ENCODE measurements at places on chromosomes 7 and 10. TPM values are rescaled to one million over a fixed set of nuclear protein-coding genes. Genes with fewer than 3 reads are reported as not detected.

The SLC16A9 gene
- total RNA-seq, result 5.7 TPM

The EMX2 gene
- not detected for total RNA-seq

The UNC5B gene
- total RNA-seq, result 40.2 TPM

The SFTPA2 gene
- not detected for total RNA-seq

The SMO gene
- total RNA-seq, result 44.9 TPM

The SORCS1 gene
- total RNA-seq, result 1.00 TPM

The HOGA1 gene
- not detected for total RNA-seq

The DBF4 gene
- total RNA-seq, result 62.6 TPM

The FAM180A gene
- total RNA-seq, result not detected

The ORAI2 gene
- 13.3 TPM for total RNA-seq

- no peak for DNase-seq
These were observed 110.7 kb downstream of the LRMDA start for GRCh38 chr10:75542084-75542483.

GRCh38 chr7:20075992-20076820, 141.0 kb downstream of the MACC1 start:
- DNase-seq, result no peak

- peak; percentile 50 for DNase-seq
These were observed 712.1 kb downstream of the PHTF2 start for GRCh38 chr7:78510580-78511188.

DNA sequence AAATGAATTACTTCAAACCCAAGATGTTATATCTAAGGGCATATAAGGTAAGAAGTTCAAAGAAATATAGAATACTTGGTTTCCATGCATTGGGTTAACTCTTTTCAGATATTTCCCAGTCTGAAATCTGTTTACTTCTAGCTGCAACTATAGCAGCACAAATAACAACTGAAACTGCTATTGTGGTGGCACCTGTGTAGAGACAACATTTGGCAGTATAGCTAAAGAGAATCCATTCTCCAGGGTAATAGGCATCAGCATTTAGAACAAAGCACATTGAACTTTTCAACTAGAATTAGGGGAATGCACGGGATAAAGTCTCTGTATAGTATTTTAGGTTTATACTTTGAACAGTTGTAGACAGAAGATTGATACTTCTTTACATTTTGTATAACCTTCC, 19.7 kb upstream of the CALCR start:
- DNase-seq, result no peak

- no peak for DNase-seq
These were observed 37.7 kb upstream of the ITGB1 start for GRCh38 chr10:32995751-32996150.

DNA sequence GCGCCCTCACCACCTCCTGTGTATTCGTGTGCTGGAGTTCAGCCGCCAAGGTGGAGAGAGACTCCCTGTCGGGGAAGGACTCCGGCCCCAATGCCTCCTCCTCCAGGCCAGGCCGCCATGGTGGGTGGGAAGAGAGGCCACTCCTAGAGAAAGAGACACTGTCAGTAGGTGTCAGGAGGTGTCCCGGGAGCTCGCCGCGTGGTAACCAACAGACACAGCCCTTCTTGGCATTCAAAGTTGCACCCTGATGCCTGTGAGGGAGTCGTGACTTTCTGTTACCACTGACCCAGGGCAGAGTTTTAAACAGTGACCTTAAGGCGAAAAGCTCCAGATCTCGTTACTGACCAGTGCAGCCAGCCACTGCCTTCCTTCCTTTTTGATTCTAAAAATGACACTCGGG, 155.2 kb downstream of the CUX1 start:
- DNase-seq, result peak; percentile 47

DNA sequence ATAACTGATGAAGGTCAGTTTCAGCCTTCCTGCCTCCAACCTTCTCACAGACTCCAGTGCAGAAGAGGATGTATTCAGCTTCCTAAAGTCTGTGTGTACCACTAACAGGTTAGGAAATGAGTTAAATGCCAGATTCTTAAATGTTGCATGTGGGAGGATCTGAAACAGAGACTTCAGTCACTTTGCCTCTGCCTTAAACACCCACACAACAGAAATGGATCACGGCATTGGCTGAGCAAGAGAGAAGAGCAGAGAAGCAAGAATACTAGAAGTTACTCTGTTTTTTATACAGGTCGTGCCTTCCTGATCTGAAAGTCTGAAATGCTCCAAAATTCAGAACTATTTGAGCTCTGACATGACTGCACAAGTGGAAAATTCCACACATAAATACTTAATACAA, 98.9 kb upstream of the ARHGAP21 start:
- DNase-seq, result no peak

- no peak for DNase-seq
These were observed 15.4 kb downstream of the ACSL5 start for GRCh38 chr10:112389271-112389822.

- no peak for DNase-seq
These were observed 1121.4 kb downstream of the XPNPEP1 start for GRCh38 chr10:108801775-108802517.

DNA sequence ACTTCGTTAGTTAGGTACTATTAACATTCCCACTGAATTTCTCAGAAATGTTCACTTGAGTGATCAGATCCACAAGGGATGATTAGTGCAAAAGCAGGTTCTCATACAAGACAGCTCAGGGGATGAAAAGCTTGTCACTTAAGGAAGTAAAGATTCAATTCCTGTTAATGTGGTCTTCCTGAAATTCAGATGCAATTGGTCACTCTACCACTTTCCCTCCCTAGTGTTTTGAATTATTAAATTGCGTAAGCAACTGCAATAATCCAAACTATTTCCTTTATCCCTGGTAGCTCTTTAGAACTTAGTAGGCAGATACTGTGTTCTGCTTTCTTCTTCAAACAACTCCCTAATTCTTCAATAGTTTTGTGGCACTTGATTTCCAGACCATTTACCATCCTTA, 121.4 kb downstream of the MAGI2 start:
- DNase-seq, result no peak

DNA sequence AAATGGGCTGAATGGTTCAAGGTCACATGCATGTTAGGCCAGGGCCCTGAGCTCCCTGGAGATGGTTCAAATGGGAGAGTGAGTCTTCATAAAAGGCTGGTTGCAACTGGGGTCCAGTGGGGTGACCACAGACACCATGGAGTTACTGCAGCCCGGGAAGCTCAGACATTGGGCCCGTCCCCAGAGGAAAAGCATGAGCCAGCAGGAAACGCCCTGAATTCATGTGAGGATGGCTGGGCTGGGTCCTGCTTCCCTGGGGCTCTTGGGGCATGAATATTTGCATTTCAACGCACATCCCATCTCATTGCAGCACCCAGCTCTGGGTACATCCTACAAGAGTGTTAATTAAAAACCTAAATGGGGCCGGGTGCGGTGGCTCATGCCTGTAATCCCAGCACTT, 549.0 kb downstream of the TCERG1L start:
- DNase-seq, result no peak

GRCh38 chr7:128019288-128019687, 11.9 kb downstream of the LRRC4 start:
- DNase-seq, result no peak

- DNase-seq, result no peak
These were observed 2.6 kb downstream of the ZC3HAV1 start for GRCh38 chr7:139106959-139107358.

Data from H7 (cell line).